H9 (cell line): ENCODE measurements at places on chromosomes 11 and 22. TPM values are rescaled to one million over a fixed set of nuclear protein-coding genes. Genes with fewer than 3 reads are reported as not detected.

Gene CADM1
- 11.9 and 12.5 TPM in 2 replicates for total RNA-seq

Gene ZPR1
- 77.2 and 82.0 TPM in 2 replicates for total RNA-seq

DNA sequence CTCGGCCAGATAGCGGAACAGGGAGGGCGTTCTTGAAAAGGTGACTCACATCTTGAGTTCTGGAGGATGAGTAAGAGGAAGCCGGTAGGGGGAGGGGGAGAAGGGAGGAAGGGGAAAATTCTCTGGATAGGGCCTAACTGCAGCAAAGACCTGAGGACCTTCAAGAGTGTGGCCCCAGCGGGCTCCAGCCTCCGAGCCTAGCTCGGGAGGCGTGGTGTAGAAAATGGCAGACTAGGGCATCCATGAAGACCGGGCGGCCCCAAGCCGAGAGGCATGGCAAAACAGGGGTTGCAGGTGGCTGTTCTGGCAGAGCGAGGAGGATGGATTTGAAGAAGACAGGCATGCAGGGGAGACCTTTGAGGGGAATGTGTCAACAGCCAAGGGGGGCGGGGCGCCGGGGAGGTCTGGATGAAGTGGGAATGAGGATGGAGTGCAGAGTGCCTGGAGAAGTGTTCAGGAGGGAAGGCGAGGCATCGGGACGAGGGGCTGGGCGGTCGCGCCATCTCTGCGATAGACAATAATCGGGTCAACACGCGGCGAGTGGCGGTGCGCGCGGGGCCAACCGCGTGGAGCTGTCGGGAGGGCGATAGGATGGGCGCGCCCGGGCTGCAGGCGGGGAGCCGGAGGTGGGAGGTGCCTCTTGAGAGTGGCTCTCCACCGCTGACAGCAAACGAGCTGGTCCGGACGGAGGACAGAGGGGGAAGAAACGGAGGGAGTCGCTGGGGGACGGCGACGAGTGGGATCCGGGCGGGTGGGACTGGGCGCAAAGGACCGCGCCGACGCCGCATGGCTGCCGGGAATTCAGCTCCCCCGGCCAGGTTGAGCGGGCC, 40.0 kb upstream of the CREB3L1 start:
- H3K4me1 ChIP-seq: peaks cover under 1% of the 10 kb centered on the region; the same call in 1 of the 2 replicates
- peak overlapping the region; percentile 87 for H3K4me3 ChIP-seq
- no peak overlapping the region for H3K27ac ChIP-seq
- DNase-seq: peak; percentile 77

DNA sequence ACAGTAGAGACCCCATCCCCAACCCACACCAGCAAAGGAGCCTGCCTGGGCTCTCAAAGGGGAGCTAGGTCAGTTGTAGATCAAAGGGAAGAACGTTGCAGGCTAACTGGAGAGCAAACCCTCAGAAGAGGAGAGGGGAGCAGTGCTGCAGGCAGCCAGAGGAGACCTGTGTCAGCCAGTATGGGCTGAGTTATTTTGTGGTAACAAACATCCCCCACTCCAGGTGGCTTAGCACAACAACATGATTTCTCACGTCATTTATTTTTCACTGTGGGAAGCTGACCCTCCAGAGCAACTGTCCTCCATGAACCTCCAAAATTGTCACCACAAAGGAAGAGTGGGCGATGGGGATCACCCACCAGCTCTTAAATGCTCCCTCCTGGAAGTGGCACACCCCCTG, 19.8 kb upstream of the SHANK2 start:
- H3K27ac ChIP-seq: no peak overlapping the region
- H3K36me3 ChIP-seq: peaks cover 2% of the 10 kb centered on the region; the same call in 1 of the 3 replicates
- no peaks in the 10 kb centered on the region for H3K27me3 ChIP-seq
- no peak overlapping the region for H3K4me3 ChIP-seq
- no peak for DNase-seq

DNA sequence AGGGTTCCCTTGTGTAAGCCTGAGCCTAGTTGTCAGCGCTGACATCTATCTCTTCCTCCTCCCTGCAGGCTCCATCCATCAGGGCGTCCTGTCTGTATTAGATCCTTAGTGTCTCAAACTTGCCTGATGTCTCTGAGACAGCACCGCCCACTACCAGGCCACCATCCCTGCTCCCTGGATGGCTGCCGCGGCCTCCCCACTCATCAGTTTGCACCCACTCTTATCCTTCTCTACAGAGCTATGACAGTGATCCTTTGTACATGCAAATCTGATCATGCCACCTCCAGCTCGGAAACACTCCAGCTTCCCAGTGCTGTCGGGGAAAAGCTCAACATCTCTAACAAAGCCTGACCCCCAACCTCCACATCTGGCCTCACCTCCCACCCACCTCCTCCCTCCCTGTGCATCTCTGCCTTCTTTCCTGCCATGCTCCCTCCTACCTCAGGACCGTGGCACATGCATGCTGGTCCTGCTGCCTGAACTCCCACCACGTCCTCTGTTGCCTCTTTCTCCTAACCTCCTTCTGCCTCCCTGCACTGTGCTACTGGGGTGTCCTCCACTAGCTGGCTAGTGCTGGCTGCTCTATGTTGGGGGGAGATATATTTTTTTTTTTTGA, 61.6 kb upstream of the EIF3D start:
- H3K4me3 ChIP-seq: no peak overlapping the region
- no peak for DNase-seq
- H3K27me3 ChIP-seq: no peaks in the 10 kb centered on the region
- no peak overlapping the region for H3K27ac ChIP-seq

GRCh38 chr22:45877036-45877380, 100.0 kb downstream of the WNT7B start:
- peak; percentile 14 for DNase-seq
- no peak overlapping the region for H3K27ac ChIP-seq
- peaks cover 3% of the 10 kb centered on the region; the same call in 1 of the 2 replicates for H3K27me3 ChIP-seq
- no peaks in the 10 kb centered on the region for H3K36me3 ChIP-seq
- H3K4me1 ChIP-seq: no peaks in the 10 kb centered on the region

DNA sequence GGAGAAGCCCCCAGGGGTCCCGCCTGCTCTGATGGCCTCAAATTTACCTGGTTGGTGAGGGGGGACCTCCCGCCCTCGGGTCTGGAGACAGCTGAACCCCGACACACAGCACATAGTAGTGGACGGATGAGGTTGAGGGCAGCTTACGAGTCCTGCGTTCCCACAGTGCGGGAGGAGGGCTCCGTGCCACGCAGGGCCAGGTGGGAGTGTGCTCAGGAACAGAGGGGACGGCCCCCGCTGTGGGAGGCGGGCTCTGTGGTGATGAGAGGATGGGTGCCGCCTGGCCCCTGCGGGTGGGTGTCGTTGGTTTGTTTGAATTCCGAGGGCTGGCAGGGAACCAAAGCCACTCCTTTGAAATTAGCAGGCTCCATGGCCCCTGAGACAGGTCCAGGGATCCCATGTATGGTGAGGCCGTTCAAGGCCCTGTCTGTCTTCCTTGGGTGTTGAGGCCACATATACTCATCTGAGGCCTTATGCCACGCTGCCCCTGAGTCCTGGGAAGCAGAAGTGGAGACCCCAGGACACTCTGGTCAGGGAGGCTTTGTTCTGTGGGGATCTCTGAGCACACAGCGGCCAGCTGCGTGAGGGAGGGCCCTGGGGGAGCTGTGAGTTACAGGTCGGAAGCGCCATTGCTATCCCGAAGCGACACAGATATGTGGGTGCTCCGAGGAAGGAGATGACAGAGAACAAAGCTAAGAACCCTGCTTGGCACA, 21.9 kb downstream of the NADSYN1 start:
- no peaks in the 10 kb centered on the region for H3K27me3 ChIP-seq
- no peak overlapping the region for H3K4me3 ChIP-seq
- H3K4me1 ChIP-seq: no peaks in the 10 kb centered on the region

DNA sequence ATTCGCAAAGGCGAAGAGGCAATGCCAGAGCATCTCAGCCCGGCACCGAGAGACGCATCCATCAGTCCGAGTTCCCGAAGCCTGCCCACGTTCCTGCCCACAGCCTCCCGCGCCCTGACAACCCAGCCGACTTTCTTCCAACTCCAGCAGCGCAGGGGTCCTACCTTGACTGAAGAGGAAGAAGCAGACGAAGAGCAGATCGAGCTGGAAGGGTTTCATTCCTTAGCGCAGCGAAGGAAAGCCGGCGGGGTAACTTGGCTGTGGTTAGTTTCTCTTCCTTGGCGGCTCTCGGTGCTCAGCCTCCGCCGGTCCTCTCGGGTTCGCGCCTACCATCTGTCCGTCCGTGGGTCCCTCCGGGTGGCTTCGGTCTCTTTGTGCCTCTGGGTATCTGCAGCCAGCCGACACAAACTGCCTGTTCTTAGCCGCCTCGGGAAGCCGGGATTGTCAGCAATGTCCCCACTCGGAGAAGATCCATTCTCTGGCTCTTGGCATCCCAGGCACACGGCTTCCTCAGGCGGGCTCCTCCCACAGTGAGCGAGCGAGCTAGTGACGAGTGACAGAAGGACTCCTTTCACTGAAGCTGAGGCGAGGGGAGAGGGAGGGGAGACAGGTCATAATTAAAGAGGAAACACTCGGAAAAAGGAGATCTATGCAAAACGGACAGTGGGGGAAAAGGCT, at the start of gene KIRREL3:
TSS of gene KIRREL3 (minus strand) at position 480 of the 678 bp plus-strand sequence.
- peaks cover 7% of the 10 kb centered on the region for H3K4me1 ChIP-seq
- peaks cover 43% of the 10 kb centered on the region; the same call in 1 of the 2 replicates for H3K27me3 ChIP-seq
- H3K27ac ChIP-seq: no peak within 1 kb of the TSS
- no peak within 1 kb of the TSS; the same call in 2 of the 3 replicates for H3K4me3 ChIP-seq
- peak; percentile 37 for DNase-seq
